Activated naive CD4-positive, alpha-beta T cell treated with anti-CD3 and anti-CD28 coated beads, Interleukin-2, amount 50 U/mL, for 16 hours (primary cell): ENCODE measurements at places on chromosomes 11 and 22.

GRCh38 chr11:90241414-90241813, 18.6 kb upstream of the CHORDC1 start:
- DNase-seq = no peak

GRCh38 chr11:12783765-12784164, 109.5 kb downstream of the TEAD1 start:
- DNase-seq = no peak

- DNase-seq = no peak
Observed at GRCh38 chr11:63993993-63994392, 7.8 kb downstream of the OTUB1 start.

DNA sequence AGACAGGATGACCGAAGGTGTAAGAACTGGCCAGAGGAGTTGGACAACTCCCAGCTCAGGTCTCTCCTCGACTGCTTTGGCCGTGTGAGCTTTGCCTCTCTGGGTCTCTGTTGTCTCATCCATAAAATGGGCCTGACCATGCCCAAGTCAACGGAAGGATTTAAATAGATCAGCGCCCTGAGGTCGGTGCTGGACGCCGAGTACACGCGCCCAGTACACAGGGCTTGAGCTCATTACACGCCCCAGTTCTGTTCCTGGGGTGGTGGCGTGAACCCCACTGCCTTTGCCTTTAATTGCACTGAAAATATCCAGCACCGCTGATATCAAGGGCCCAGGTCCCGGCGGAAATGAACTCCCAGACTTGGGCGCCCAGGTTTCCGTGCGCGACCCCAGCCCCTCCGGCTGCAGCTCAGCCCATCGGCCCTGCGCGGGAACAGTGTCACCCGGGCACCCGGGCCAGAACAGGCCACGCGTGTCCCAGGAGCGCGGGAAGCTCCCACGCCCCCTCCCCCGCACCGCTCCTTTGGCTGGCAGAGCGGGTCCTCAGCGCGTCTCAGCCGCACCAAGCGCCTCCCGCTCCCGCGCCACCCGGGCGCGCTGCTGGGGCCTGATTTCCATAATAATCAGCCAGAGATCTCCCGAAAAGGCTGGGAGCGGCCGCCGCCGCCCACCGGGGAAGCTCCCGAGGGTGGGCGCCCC, 42.2 kb downstream of the CYTH4 start:
- no peak for DNase-seq

- DNase-seq = no peak
Observed at GRCh38 chr11:122074022-122074421, 42.0 kb downstream of the BLID start.

DNA sequence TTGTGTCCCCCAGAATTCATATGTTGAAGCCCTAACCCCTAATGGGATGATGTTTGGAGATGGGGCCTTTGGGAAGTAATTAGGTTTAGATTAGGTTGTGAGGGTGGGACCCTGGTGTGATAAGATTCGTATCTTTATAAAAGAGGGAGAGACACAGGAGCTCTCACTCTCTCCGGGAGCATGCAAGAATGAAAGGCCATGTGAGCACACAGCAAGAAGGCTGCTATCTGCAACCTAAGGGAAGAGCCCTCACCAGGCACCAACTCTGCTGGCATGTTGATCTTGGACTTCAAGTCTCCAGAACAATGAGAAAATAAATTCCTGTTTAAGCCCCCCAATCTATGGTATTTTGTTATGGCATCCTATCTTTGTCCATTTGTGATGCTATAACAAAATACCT, 97.3 kb downstream of the ELP4 start:
- DNase-seq = no peak

DNA sequence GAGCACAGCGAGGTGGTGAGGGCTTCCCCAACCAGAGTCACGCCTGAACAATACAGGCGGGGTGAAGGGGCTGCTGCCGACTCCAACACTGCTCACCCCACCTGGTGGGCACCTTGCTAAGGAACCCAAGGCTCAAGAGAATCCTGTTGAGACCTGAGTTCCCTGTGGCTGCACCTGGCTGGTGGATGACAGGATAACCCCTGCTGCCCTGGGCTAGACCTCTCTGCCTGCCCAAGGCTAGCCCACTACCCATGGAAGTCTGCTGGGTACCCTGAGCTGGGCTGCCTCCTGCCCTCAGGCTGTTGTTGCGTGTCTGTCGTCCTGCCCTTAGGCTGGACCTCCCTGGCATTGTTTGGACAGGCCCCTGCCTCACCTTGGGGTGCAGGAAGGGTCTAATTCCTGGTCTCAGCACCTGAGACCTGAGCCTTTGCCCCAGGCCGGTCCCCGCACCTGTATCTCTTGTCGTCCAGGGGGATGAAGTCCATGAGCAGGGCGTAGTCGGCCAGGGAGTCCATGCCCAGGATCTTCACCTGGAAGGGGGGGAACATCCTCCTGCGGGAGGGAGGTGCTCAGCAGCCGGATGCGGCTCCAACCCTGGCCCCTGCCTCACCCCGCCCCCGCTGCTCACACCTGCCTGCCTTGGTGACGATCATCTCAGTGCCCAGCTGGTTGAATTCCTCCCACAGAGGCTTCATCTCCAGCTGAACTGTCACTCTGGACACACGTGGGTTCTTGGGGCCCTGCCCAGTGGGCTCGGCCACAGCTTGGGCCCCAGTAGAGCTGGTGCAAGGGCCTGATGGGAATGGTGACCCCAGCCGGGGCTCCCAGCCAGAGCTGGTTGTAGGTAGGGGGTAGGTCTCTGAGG, 4.9 kb upstream of the NUDT8 start:
- no peak for DNase-seq

DNA sequence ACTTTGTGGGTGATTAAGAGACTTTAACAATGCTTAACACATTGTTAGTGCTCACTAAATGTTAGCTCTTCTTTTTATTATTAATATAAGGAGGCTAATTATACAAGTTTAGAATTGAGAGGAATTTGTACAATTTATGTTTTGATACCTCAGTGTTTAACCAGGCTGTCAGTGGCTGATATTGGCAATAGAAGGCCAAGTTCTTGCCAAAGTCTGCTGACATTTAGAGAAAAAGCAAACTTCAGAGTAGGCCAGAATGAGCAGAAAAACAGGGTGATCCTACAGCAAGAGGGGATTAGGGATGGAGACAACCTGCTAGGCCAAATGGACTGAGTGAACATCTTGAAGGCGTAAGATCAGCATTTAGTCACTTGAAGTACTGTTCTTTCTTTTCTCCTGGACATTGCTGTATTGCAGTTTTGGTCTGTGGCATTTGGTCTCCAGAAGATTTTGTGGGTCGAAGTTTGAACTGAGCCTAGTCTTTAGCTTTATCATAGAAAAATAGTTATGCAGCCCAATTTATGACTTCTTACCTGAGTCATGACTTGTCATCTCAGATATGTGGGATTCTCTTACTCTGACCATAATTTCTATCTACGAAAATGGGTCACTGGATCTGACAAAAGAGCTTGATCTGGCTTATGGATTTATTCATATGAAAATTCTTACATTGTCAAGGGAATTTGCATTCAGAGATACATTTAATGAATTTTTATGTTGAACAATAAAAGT, 9.0 kb downstream of the TRIM44 start:
- no peak for DNase-seq

GRCh38 chr11:111668980-111669379, 66.7 kb downstream of the SIK2 start:
- no peak for DNase-seq

GRCh38 chr11:60994541-60995080, 23.1 kb downstream of the CD6 start:
- no peak for DNase-seq

DNA sequence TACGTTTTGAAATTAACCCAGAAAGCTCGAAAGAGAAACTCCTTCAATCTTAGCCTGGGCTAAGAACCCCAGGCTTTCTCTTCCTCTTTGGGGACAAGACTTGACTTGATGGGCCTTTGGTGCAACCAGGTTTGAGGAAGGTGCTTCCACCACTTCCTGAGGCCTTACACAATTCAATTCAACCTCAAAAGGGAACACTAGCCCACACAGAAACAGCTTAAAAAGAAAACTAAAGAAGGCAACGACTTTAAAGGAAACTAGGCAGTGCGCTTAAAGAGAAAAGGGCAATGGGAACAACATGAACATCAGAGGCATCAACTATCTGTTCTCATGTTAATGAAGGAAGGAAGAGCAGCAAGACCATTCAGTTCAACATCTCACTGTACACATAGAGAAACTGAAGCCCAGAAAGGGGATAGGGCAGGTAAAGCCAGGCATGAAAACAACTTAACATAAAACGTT, 24.8 kb downstream of the PAK1 start:
- no peak for DNase-seq

- no peak for DNase-seq
Observed at GRCh38 chr11:74007691-74008372, 1.1 kb downstream of the UCP3 start.

- no peak for DNase-seq
Observed at GRCh38 chr11:394034-394857, at the start of gene PKP3. Gene PKP3 (plus strand): TSS chr11:394209. CDS start chr11:394293, 84 bp downstream.

GRCh38 chr11:3840004-3840869, 522 bp downstream of the RHOG start:
- peak; percentile 56 for DNase-seq

DNA sequence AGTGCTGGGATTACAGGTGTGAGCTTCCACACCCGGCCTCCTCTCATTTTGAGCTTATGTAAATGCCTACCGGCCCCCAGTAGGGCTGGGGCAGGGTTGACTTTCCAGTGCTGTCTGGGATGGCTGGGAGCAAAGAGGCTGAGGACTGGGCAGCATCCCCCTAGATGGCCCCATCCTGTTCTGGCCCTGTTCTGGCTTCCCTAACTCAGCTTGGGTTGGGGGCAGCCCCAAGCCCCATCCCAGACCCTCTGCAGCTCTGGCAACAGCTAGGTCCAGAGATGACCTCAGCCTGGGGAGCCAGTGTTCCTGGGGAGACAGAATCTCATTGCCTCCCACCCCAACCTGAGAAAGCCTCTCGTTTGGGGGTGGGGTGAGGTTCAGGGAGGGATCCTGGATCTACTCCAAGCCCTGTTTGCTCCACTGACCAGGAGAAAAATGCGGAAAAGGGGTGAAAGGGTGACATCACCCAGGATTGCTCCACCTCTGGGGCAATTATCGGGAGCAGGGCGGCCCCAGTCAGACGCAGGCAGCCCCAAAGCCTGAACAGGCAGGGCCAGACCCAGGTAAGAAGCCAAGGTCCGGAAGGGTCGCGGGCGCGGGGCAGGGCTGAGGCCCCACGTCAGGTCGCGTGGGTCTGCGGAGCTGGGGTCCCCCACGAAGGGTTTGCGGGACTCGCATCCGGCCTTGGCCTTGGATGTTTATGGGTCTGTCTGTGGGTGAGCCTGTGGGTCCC, at the start of gene PNPLA2:
PNPLA2 (plus strand) TSS at position 519 of the 733 bp plus-strand sequence. CDS start 805 bp downstream, outside the sequence.
- no peak for DNase-seq

GRCh38 chr22:36145881-36146280, 14.7 kb downstream of the APOL3 start:
- no peak for DNase-seq

GRCh38 chr11:27467181-27467913, 5.2 kb downstream of the LGR4 start:
- DNase-seq = no peak

DNA sequence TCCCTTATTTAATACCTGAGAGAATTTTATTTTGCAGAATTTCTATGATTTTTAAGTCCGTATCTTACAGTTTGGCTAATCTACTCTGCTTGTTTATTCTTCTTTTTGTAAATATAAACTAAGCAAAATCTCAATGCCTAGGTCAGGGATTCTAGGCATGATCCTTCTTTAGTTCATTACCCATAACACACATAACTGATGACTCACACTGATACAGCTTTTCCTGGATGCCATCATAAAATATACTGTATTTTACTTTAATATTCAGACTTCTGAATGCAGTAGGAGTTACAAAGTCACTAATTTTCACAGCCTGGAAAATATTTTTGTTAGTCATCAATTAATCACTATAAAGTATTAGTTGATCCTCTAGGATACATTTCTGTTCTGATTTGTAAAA, 898.2 kb upstream of the RAG2 start:
- no peak for DNase-seq

DNA sequence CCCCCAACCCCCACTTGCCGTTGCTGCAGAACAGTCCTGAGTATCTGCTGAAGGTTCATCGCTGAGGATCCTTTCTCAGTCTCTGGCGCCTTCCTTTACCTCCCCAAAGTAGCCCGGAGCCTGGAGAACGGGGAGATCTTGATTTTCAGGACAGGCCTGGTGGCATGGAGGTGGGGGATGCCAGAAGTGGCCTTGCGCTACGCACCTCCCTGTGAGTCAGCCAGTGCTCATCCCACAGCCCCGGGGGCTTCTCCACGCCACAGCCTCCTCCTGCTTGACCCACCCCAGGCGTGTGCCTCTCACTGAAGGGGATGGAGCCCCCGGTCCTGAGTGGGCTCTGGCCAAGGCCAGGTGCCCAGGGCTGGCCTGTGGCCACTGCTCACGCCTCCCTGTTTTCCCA, 339.6 kb downstream of the TBC1D22A start:
- DNase-seq = no peak

GRCh38 chr11:116853461-116854073, 16.1 kb upstream of the APOA1 start:
- peak; percentile 49 for DNase-seq

- no peak for DNase-seq
Observed at GRCh38 chr22:45262931-45263462, 21.8 kb upstream of the UPK3A start.

DNA sequence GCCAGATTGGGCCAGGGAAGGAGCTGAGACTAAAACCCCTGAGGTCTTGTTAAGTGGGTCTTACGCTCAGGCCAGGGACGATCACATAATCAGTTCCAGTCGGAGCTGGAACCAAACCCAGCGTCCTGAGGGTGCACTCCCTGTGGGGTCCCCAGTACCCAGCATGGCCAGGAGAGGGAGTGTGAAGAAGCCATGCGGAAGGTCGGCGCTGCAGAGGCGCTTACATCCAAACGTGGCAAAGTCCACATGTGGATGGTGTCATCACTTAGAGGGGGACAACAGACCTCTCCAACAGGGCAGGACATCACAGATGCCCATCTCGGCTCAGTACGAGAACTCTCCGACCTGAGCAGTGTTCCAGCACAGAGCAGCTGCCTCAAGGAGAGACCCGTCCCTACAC, 8.3 kb downstream of the ATP5MGL start:
- no peak for DNase-seq

DNA sequence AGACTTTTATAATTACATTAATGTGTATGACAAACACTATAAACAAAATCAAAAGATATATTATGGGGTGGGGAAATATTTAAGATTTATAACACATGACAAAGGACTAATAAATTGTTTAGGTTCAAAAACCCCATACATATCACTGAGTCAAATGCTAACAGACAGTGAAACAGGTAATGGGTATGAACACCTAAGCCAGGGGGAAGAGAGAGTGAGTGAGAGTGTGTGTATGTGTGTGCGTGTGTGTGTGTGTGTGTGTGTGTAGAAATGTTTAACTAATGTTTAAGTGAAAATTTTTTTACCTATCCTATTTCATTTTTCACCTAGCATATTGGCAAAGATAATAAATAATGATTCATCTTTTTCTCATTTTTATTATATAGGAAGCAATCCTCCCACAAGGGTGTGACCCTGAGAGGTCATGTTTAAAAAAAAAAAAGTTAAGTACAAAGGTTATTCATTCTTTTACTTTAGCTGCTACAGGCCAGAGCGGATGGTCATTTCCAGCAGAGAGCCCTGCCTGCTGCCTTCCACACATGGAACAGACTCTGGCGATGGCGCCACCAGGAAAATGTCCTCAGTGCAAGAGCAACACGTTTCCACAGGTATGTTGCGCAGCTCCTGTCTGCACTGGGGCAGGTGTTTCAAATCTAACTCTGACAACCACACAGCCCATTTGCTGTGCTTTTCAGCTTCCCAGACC, 72.9 kb downstream of the PISD start:
- no peak for DNase-seq
